ENCODE measurements at places on chromosomes 16 and 17. TPM values are rescaled to one million over a fixed set of nuclear protein-coding genes. Genes with fewer than 3 reads are reported as not detected.

Gene TBC1D3I
- not detected for total RNA-seq

Gene BAIAP3
- 2.3 TPM for total RNA-seq

Gene TEX19
- total RNA-seq = not detected

Gene KCNJ2
- total RNA-seq = 4.6 TPM

Gene PRSS22
- 0.21 TPM for total RNA-seq

Gene ASPHD1
- total RNA-seq = not detected

Gene LCMT1
- 24.2 TPM for total RNA-seq

Gene CCL7
- total RNA-seq = 3.1 TPM

Gene CSH1
- not detected for total RNA-seq

Gene FA2H
- total RNA-seq = 0.42 TPM

Gene CBFA2T3
- 1.3 TPM for total RNA-seq

Data from mononuclear cell (primary cell).